CD4-positive, alpha-beta T cell treated with Interleukin-21 for 1 hour (primary cell): ENCODE measurements at places on chromosomes 3 and 15.

DNA sequence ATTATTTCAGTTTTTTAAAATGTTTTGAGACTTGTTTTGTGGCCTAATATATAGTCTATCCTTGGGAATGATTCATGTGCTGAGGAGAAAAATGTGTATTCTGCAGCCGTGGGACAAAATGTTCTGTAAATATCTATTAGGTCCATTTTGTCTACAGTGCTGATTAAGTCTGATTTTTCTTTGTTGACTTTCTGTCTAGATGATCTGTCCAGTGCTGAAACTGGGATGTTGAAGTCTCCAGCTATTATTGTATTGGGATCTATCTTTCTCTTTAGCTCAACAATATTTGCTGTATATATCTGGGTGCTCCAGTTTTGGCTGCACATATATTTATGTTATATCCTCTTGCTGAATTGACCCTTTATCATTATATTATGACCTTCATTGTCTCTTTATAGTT, 85.2 kb downstream of the UBE2E2 start:
- no peak for DNase-seq

- no peak for DNase-seq
Measured at GRCh38 chr3:13424865-13425617, 4.9 kb upstream of the NUP210 start.

DNA sequence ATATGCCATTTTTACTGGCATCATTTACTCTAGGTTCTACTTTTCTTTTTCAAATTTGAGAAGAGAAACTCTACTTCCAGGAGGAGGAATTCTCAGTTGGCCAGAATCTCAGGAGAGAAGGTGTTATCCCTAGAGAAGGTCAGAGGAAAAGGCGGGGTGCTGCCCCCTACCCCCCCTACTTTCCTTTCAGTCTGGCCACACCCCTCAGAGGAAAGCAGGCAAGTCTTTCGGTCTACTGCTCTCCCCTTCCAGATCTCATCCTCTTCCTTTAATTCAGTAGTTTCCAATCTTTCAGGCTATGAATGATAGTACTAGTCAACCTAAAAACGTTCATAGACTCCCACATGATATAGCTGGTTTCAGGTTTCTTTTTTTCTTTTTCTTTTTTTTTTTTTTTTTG, 366.5 kb upstream of the TBL1XR1 start:
- DNase-seq, result no peak

- no peak for DNase-seq
Measured at GRCh38 chr3:122942937-122943827, 84.4 kb downstream of the SEMA5B start.

DNA sequence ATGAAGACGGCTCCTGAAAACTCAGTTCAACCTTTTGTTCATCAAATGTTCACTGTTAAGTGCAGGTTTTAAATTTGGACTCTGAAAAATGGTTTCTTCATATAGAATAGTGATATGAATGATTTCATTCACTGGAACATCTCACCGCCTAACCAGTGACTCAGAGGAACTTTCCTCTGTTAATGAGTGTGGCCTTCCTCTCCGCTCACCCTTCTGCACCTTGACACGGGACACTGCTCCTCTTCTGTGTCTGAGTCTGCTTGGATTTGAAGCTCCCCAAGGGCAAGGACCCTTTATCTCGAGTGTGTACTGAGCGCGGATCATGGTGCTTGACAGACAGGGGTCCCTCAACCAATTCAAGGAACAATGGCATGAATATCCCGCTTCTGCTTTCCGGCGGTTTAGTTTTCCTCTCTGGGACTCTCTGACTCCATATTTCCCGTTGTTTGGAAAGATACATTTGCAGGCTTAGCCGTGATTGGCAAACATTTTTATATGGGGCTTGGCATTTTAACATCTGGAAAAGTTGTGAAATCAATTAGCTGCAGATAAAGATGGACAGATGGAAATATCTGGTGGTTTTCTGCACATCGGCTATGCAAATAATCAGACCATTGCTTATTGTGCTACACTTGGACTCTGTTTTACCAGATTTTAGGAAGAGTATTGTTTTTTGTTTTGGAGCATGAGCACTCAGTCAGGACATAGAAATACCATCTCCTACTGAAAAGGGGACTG, 20.9 kb downstream of the KBTBD8 start:
- DNase-seq, result no peak

GRCh38 chr3:15794303-15794771, 3.4 kb downstream of the ANKRD28 start:
- peak; percentile 78 for DNase-seq

GRCh38 chr3:13815088-13815683, 64.7 kb downstream of the WNT7A start:
- DNase-seq, result no peak

DNA sequence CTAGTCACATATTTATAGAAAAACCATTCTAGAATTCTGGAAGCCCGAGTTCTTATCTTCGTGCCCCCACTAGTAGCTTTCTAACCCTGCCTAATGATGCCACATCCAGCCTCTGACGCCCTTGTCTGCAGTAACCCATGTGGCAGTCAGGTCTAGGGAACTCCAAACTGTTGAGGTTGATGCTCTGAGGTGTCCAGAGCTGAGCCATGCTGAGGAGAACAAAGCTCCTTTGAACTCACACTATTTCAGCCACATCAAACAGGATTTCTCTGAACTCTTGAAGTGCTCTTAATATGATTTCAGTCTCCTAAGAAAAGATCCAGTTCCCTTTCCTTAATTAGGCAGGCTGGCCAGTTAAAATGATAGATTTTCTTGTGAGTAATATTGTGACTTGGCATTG, 150.5 kb upstream of the ST8SIA2 start:
- DNase-seq, result no peak

- DNase-seq, result no peak
Measured at GRCh38 chr15:59873644-59874272, 130.4 kb upstream of the FOXB1 start.

DNA sequence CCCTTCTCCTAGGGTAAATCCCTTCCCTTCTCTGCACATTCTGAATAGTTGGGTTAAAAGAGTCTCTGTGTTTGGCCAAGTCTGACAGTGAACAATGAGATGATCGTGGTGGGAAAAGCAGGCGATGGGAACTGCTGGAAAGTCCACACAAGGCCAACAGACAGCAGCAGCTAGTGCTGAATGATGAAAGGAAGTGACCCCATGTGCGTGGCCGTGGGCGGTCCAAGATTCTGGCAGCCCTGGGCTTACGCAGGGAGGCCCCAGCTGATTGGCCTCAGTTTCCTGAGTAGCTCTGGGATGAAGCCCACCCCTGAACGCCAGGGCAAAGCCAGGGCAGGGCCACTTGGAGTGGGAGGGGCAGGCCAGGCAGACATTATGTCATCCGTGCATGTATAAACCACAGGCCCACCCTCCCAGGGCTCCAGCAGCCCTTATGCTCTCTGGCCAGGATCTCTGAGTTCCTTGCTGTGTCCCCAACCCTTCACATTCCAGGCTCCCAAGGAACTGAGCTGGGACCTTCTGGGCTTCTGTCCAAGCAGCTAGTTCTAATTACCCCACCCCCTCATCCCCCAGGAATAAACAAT, 57.8 kb downstream of the CDC25A start:
- no peak for DNase-seq

DNA sequence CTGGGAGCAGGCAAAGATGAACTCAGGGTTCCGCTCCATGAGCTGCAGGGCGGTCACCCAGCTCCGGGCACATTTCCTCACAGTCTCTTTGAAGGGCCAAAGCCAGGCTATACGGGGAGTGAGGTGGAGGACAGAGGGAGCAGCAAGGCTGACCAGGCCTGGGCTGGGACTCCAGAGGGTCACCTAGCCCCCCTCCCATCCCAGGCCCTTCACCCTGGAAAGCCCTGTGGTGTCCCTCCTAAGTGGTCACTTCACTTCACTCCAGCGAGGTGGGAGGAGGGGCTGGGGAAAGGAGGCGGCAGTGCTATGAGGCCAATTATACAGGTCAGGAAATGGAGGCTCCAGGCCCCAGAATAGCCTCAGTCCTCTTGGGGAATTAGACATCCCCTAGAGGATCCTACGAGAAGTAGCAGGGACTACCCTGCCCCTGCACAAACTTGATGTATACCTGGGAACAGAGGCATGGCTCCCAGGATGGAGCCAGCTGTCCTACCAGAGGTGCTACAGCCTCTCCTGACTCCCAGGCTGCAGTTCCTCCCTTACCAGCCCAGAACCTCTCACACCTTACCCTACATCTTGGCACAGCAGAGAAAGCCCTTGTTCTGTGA, 5.7 kb downstream of the MAN2C1 start:
- no peak for DNase-seq

GRCh38 chr3:60383345-60383744, 867.9 kb downstream of the FHIT start:
- no peak for DNase-seq

GRCh38 chr3:10744098-10744465, 71.9 kb upstream of the SLC6A11 start:
- DNase-seq, result no peak
